HepG2 (cell line): ENCODE measurements at places on chromosomes 6 and 20. TPM values are rescaled to one million over a fixed set of nuclear protein-coding genes. Genes with fewer than 3 reads are reported as not detected.

Gene RBBP8NL
- 0.46 and 0.86 TPM in 2 replicates for total RNA-seq

Gene FGD2
- total RNA-seq: not detected in 2 replicates

GRCh38 chr6:14841901-14842421 lies 403.9 kb upstream of the JARID2 start:
- H3K27ac ChIP-seq: no peak overlapping the region
- H3K27me3 ChIP-seq: 0 out of 3 replicates have a peak, but pooled peaks cover 3% of the 10 kb centered on the region
- no peaks in the 10 kb centered on the region for H3K4me1 ChIP-seq
- no peak for DNase-seq
- H3K36me3 ChIP-seq: no peaks in the 10 kb centered on the region

Gene PABPC1L
- 6.4 and 30.8 TPM in 2 replicates for total RNA-seq

- DNase-seq: peak; percentile 30
- peak overlapping the region; percentile 50; the same call in 1 of the 2 replicates for H3K4me3 ChIP-seq
- no peak overlapping the region for H3K27ac ChIP-seq
- peaks cover 6% of the 10 kb centered on the region; the same call in 1 of the 2 replicates for H3K27me3 ChIP-seq
These were observed 36.9 kb upstream of the BLCAP start for GRCh38 chr20:37564388-37565133.

DNA sequence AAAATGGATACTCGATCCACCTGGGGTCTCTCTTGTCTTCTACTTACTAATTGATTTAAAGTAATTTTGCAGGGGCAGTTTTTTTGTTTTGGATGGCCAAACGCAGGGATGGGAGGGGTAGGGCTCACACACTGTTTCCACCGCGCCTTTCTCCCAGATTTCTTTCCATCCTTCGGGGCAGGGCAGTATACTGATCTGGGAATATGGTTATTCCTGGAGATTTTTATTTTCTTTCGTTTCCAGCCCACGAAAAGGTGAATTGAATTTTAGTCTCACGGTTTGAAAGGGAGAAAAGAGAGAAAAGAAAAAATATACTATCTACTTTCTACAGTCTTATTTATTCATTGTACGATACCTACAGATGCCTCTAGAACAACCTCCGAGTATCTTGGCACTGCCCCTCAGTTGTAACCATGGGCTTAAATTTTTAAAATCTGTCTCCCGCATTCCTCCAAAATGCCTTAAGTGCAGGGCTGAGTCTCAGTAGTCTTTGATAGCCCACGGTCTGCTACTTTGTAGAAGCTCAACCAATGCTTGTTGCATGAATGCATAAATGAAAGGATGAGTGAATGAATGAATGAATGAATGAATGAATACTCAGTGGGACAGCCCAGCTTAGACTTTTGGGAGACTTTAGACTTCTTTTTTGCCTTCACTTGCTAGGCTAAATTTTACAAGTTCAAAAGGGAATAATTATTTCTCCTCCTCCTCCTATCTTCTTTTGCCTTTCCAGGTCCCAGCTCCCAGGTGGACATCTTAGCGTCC lies 18.1 kb upstream of the TRIM27 start:
- H3K4me1 ChIP-seq: peaks cover 52% of the 10 kb centered on the region
- no peak overlapping the region for H3K27ac ChIP-seq
- peaks cover 7% of the 10 kb centered on the region; the same call in 1 of the 3 replicates for H3K27me3 ChIP-seq

Gene ACTL10
- total RNA-seq: not detected in 2 replicates

- no peak overlapping the region for H3K4me3 ChIP-seq
- peaks cover 6% of the 10 kb centered on the region; the same call in 1 of the 3 replicates for H3K27me3 ChIP-seq
- peak; percentile 27 for DNase-seq
- no peaks in the 10 kb centered on the region for H3K36me3 ChIP-seq
- H3K27ac ChIP-seq: no peak overlapping the region
- no peaks in the 10 kb centered on the region for H3K4me1 ChIP-seq
These were observed 646.3 kb downstream of the UTRN start for GRCh38 chr6:144931172-144932035.
